ENCODE measurements at places on chromosomes 3 and 15.

- no peak for DNase-seq
These were observed 92.8 kb downstream of the PCSK6 start for GRCh38 chr15:101396484-101397261.

DNA sequence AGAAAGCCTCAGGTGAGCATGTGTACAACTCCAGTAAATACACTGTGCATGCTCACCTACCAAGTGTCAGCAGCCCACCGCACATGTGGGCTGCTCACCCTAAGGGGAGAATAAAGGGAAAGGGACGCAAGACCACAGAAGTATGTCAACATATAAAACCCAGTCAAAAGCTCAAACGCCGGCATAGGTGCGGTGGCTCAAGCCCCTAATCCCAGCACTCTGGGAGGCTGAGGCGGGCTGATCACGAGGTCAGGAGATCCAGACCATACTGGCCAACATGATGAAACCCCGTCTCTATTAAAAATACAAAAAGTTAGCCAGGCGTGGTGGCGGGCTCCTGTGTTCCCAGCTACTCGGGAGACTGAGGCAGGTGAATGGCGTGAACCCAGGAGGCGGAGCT is 732.1 kb downstream of the ZPLD1 start:
- no peak for DNase-seq

DNA sequence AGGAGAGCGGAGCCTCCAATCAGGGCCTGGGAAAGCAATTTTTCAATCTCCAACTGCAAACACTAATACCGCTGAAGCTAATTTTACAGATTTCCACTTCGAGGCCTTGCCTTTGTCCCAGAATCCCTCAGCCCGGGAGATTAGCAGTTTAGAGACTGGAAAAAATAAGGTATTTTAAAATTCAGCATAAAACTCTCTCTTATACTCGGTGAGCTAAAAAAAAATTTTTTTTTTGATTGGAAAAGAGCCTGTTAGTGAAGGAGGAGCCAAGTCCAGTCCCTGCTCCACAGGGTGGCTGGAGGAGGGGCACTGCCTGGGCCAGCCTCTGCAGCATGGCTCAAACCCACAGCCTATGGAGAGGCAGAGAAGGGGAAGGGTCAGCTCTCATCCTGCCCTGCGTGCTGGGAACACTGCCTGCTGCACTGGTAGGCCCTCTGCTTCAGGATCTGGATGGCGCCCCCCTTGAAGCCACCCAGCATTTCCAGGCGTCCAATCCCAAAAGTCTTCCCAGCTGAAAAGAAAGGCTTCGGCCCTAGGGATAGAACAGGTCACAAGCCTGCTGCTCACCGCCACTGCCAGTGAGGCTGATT is 48.9 kb downstream of the CACNA2D2 start:
- no peak for DNase-seq

- DNase-seq, result no peak
These were observed 1026.0 kb downstream of the TUSC7 start for GRCh38 chr3:117735481-117736101.

DNA sequence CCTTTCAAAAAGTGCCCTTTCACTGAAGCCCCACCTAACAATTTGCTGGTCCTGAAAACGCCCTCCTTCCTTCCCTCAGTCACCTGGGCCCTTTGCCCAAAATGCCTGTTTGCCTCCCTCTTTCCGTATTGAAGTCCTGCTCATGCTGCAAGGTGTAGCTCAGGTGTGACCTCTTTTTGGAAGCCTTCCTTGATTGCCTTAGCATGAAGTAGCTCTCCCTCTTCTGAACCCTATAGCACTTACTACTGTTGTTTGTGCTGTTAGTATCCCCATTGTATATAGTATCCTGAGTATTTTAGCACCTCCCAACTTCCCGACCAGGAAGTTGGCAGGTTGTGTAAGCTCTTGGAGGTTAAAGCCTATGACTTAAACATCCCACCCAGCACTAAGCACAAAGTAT is 1.7 kb downstream of the PLS1 start:
- no peak for DNase-seq

DNA sequence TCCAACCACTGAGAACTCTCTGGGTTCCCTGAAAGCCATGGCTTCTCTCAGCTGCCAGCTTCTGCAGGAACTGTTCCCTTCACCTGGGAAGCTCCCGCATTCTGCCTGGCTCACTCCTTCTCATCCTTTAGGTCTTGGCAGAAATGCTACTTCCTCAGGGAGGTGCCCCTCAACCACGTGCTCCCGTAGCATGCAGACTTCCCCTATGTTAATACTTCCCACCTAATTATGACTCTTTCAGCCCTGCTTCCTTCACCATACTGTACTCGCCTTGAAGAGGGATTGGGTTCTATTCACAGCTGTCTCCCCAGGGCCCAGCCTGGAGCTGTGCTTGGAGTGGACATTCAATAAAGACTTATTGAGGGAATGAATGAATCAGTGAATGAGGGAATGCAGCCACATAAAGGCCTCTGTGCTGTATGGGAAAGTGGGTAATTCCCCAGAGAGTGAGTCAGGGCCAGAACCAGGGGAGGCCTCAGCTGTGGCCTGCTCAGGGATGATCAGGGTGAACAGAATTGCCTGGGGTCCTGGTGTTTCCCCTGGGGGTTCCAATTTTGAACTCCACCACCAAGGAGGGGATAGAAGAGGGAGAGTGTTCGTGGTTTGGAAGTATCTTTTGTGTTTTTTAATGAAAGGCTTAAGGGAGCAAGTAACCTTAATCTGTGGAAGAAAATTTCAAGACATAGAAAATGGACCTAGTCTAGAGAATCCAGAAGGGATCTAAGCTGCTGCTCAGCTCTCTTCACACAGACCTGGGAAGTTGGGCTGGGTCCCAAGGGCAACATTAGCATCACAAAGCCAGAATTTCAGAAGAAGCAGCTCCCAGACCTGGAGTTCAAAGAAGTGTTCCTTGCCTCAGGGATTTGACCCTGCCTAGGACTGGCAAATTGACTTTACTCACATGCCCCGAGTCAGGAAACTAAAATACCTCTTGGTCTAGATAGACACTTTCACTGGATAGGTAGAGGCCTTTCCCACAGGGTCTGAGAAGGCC is 14.6 kb upstream of the FAM107A start:
- DNase-seq, result no peak

DNA sequence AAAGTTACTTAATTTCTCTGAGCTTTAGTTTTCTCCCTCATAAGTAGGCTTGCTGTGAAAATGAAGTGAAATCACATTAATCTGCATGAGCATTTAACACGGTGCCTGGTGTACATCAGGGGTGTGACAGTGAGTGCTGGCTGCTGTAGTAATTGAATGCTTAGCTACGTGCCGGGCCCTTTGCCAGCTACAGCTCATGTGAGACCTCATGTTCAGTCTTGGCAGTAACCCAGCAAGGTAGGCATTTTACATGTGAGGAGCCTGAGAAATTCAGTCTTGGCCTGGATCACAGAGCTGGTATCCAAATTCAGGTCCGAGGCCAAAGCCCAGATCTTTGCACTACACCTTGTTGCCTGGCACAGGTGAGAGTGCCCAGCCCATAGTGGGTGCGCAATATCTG is 9.1 kb downstream of the GHRL start:
- no peak for DNase-seq

GRCh38 chr3:121641127-121641526 is 19.6 kb downstream of the HCLS1 start:
- DNase-seq, result no peak

GRCh38 chr3:117272876-117273523 is 563.4 kb downstream of the TUSC7 start:
- no peak for DNase-seq

- DNase-seq, result no peak
These were observed 183.6 kb downstream of the MBNL1 start for GRCh38 chr3:152452318-152452717.
